ENCODE measurements at places on chromosomes 12 and 14.

GRCh38 chr12:76024942-76025600, 6.5 kb downstream of the PHLDA1 start:
- DNase-seq: no peak

DNA sequence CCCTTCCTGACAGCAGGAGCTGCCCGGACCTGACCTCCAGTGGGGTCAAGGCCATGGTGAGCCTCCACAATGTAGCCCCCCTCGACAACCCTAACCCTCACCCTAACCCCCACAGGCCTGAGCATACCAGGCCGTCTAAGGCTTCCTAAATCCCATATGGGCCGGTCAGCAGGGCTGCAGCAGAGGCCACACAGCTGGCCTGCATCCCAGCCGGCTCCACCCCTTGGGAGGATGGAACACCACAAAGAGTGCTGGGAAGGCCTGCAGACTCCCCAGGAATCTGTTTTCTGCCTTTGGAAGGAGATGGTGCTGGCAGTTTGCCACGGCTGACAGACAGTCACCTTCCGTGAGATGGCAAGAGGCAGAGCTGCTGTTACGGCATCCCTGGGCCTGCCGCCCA, 2.8 kb downstream of the TMEM179 start:
- DNase-seq: no peak

GRCh38 chr14:52706286-52706685, 714 bp upstream of the PSMC6 start:
- DNase-seq: no peak

GRCh38 chr12:69275471-69275891, 36.1 kb downstream of the CPSF6 start:
- no peak for DNase-seq

GRCh38 chr12:13948621-13949020, 32.8 kb downstream of the GRIN2B start:
- DNase-seq: no peak

DNA sequence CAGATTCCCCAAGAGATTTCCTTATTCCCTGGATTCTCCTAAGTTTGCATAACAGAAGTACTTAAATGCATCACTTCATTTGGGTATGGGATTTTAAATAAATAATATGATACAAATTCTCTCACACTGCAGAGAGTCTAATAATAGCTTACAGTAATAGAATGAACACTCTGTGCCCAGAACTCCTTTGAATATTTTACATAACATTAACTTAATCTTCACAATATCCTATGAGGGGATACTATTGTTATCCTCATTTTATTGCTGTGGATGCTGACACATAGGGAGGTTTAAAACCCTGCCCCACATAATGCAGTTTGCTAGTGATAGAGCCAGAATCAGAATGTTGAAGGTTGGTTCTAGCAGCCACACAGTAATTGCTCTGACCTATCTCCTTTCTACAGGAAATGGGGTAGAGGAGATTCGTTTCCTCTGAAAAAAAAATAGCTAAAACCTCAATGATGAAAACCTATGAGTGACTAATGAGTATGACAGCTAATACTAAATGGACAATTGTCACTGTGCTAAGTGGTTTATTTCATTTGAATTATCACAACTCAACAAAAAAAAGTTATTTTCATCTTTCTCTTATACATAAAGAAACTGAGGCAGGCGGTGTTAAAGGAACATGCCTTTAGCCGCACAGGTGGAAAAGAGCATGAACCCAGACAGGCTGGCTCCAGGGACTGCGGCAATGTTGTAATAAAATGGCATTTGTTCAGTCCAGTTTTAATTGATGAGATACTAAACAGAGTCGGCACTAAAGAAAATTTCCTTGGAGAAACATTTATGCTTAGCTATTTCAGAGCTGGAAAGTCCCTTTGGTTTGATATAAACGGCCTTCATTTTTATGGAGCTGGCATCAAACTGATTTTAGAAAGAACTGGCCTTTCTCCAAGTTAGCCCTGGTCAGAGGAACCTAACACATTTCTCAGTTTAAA, 880.9 kb downstream of the NRXN3 start:
- no peak for DNase-seq

- DNase-seq: no peak
Measured at GRCh38 chr14:101796016-101796415, 34.5 kb downstream of the PPP2R5C start.

DNA sequence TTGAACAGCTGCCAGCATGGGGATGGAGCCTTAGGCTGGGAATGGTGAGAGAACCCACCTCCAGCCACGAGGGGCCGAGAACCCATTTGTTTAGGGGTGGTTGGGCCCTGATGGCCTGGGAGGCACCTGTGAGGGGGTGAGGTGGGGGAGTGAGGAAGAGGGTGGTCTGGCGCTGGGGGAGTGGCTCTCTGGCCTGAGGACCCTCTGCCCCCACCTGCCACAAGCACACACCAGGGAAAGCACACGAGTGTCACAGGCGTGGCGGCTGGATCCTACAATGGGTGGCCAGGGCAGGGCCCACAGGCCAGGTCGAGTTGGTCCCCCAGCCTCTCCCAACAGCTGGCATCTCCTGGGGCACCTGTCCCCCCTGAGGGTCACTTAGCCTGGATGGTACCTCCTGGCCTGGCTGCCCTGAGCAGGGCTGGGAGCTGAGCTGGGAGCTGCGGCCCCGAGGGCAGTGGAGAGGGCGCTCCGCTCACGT, 340.5 kb downstream of the TMEM121 start:
- DNase-seq: no peak

DNA sequence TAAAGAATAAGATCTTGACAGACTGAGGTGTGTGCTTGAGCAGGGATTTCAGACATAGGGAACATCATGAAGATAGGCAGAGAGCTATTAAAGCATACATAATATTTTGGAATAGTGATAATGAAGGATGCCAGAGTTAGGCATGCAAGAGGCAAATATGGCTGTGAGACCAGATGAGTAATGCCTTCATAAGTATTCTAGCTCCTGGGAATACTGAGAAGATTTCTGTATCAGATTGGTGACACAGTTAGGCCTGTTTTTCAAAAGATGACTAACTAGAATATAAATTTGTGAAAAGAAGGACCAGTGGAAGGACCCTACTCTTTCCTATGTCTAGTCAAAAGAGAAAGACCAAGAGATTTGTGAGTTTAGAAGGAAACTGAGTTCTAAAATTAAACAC, 108.8 kb downstream of the TXNDC16 start:
- DNase-seq: no peak

- no peak for DNase-seq
Measured at GRCh38 chr14:76644855-76645518, 116.3 kb upstream of the VASH1 start.

DNA sequence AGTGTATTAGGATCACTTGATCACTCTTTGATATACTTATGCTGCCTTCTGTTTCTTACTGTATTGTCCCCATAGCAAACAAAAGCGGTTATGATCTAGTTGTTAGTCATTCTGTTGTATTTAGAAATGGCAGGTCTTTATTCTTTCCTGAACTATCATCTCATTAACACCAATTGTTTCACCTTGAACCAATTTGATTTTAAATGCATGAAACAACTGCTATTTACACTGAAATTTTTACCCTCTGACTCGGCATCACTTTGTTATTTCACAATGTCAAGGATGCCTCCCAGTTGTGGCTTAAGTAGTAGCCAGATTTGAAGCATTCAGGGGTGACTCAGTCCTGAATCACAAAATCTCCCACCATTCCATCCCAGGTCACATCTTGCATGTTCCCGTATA, 303.5 kb downstream of the EGLN3 start:
- no peak for DNase-seq

- DNase-seq: no peak
Measured at GRCh38 chr14:79248126-79248525, 963.2 kb downstream of the DIO2 start.

- DNase-seq: no peak
Measured at GRCh38 chr14:93549595-93549994, 118.9 kb downstream of the UNC79 start.

DNA sequence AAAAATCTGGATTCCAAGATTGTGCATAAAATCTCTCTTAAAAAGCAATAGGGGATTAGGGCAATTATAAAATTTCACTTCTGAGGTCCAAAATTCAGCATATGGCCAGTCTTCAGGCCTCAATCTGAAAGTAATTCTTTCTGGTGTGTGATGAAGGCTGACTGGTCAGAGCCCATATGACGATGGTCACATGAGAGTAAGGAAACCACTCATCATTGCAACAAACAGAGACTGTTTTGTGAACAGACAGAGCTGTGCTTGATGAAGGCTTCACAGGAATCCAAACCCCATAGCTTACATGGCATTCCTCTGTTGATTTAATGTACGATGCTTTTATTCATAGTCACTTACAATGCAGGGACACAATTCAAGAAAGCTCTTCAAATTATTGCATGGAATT, 238.1 kb downstream of the APAF1 start:
- DNase-seq: no peak

DNA sequence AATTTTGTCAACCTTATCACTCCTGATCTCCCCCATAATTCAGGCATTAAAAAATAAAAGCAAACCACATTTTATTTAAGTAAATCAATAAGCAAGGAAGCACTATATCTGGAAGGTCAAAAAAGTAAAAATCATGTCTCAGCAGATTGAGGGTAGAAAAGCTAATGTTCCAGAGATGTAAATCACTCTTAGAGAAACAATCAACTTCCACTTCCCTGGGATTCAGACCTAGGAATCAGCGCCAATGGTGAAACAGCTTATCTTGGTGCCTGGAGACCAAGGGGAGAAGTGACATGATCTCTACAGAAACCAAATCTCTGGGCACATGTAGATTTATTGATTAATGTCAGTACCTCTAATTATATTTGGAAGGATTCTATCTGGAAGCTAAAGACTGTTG, 10.9 kb upstream of the SNX6 start:
- DNase-seq: no peak

GRCh38 chr12:100274291-100274690, 7.3 kb downstream of the SCYL2 start:
- DNase-seq: no peak

GRCh38 chr14:95237958-95238340, 80.6 kb upstream of the DICER1 start:
- DNase-seq: no peak

DNA sequence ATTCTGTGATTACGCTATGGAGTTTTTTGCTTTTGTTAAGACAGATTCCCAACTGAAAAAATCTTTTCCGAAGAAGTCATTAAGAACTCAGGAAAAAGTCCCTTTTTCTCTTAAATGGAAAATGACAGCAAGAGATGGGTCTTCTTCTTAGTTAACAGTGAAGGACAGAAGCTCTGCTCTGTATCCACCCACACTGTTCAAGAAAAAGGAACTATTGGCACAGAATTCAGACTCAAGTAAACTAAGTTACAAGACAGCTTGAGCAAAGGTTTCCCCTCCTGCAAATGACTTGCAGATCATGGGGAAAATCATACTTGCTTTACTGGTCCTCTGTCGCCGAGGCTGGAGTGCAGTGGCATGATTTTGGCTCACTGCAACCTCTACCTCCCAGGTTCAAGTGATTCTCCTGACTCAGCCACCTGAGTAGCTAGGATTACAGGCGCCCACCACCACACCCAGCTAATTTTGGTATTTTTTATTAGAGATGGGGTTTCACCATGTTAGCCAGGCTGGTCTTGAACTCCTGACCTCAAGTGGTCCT, 137.1 kb upstream of the AEBP2 start:
- no peak for DNase-seq

- DNase-seq: no peak
Measured at GRCh38 chr12:27012239-27012981, 1.8 kb downstream of the TM7SF3 start.

- no peak for DNase-seq
Measured at GRCh38 chr14:61290701-61291100, 9.6 kb upstream of the TMEM30B start.

DNA sequence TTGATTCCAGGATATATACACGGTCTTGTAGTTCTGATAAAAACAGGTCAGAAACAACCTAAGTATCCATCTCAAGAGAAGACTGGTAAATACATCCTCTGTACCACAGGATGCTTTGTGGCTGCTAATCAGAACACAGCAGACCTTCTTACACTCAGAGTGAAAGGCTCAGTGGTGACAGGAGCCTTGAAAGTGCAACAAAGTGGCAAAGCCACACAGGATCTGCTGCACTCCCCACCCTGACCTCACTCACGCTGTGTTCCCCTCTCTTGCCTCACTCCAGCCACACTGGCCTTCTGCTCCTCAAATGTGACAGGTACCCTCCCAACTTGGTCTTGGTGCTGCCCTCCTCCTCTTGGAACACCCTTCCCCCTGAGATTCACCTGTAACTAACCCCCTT, 98.1 kb upstream of the GRIP1 start:
- peak; percentile 18 for DNase-seq

- DNase-seq: peak; percentile 78
Measured at GRCh38 chr12:54935235-54935951, 49.2 kb downstream of the TESPA1 start.

DNA sequence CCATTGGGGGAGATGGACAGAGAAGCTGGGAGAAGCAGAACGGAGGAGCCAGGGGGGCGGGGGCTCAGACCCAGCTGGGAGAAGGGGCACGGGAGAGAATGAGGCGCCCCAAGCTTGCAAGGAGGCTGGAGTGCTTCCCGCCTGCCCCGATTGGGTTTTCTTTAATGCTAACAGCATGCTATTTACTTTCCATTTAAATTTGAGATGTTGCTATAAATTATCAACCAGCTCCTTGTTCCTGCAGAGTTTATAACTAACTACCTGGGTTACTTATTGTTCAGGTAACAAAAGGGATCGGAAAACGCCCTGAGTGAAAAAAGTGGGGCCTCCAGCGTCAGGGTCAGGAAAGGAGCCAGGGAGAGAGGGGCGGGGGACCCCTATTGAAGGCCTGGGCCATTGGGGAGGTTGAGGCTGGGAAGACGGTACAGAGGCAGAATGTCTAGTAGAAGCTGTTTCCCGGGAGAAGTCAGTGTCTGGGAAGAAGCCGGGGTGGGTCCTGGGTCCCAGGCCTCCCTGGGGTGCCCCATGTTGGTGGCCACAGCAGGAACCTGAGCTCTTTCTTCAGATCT, 2.5 kb downstream of the HNF1A start:
- no peak for DNase-seq

DNA sequence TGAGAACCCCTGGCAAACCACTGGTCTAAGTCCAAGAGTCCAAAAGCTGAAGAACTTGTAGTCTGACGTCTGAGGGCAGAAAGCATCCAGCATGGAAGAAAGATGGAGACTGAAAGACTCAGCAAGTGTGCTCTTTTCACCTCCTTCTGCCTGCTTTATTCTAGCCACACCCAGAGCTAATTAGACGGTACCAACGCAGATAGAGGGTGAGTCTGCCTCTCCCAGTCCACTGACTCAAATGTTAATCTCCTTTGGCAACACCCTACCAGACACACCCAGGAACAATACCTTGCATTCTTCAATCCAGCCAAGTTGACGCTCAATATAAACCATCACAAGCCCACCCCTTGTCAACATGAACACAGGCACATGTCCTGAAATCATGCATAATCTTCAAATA, 155.1 kb downstream of the CCDC59 start:
- no peak for DNase-seq

- DNase-seq: no peak
Measured at GRCh38 chr12:104565606-104566243, 109.0 kb downstream of the CHST11 start.

GRCh38 chr12:85424581-85425348, 144.7 kb downstream of the ALX1 start:
- peak; percentile 37 for DNase-seq

DNA sequence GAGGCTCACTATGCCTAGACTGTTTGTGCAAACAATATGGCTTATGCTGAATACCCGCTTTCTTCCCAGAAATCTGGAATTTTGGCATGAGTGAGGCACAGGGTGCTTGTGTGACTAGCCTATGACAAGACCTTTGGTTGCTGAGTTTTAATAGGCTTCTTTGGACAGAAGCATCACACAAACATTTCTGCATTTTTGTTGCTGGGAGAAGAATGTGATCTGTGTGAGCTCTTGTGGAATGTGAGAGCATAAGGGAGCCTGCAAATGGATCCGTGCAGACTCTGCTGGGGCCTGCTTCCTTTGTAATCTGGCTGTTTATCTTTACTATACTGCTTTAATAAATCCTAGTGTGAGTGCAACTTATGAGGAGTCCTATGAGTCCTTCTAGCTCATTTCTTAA, 83.0 kb upstream of the ZDHHC17 start:
- no peak for DNase-seq

Data from GM12864 (cell line).